ENCODE measurements at places on chromosomes 7 and 10. TPM values are rescaled to one million over a fixed set of nuclear protein-coding genes. Genes with fewer than 3 reads are reported as not detected.

- DNase-seq, result no peak
- no peaks in the 10 kb centered on the region for H3K27me3 ChIP-seq
- H3K36me3 ChIP-seq, result no peaks in the 10 kb centered on the region
- H3K27ac ChIP-seq, result no peak overlapping the region
- H3K4me3 ChIP-seq, result no peak overlapping the region
Measured at GRCh38 chr7:154781369-154782303, 221.3 kb downstream of the PAXIP1 start.

- no peak overlapping the region for H3K4me3 ChIP-seq
- no peak for DNase-seq
- H3K27me3 ChIP-seq, result peaks cover 11% of the 10 kb centered on the region
- H3K27ac ChIP-seq, result no peak overlapping the region
- no peaks in the 10 kb centered on the region for H3K36me3 ChIP-seq
- no peaks in the 10 kb centered on the region for H3K4me1 ChIP-seq
Measured at GRCh38 chr10:13039761-13040160, 38.2 kb upstream of the CCDC3 start.

SRGN gene
- 37.8 TPM for polyA plus RNA-seq

- H3K36me3 ChIP-seq, result no peaks in the 10 kb centered on the region
- H3K4me3 ChIP-seq, result peak overlapping the region; percentile 79
- DNase-seq, result no peak
- peak overlapping the region; percentile 81 for H3K27ac ChIP-seq
Measured at GRCh38 chr10:13158401-13158800, 3.0 kb upstream of the MCM10 start.

Measured in naive B cell (primary cell).